Erythroblast (primary cell): ENCODE measurements at places on chromosomes 1 and 21.
A peak's percentile ranks its signal among the peaks of the same experiment; 100 is the strongest.

- no peak for DNase-seq
These were observed 91.5 kb downstream of the SIPA1L2 start for GRCh38 chr1:232538224-232538942.

DNA sequence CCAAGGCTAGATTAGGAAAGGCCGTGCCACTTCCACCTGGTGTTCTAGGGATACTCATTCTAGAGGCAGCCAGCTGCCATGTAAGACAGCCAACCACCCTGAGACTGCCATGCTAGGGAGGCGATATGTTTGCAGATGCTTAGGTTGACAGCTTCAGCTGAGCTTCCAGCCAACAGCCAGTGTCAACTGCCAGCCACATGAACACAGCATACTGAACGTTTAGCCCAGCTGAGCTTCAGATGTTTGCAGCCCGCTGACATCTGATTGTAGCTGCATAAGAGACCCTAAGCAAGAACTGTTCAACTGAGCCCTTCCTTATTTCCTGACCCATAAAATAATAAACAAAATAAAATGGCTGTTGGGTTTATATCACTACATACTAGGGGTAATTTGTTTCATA is 5.0 kb upstream of the KCNC4 start:
- no peak for DNase-seq

GRCh38 chr1:234617986-234618736 is 8.2 kb upstream of the IRF2BP2 start:
- DNase-seq, result no peak

- DNase-seq, result no peak
These were observed 20.4 kb upstream of the SRSF4 start for GRCh38 chr1:29202053-29202452.

- peak; percentile 15 for DNase-seq
These were observed 8.0 kb upstream of the COL6A1 start for GRCh38 chr21:45973475-45974072.

- no peak for DNase-seq
These were observed 183.0 kb upstream of the HOOK1 start for GRCh38 chr1:59631561-59632255.

DNA sequence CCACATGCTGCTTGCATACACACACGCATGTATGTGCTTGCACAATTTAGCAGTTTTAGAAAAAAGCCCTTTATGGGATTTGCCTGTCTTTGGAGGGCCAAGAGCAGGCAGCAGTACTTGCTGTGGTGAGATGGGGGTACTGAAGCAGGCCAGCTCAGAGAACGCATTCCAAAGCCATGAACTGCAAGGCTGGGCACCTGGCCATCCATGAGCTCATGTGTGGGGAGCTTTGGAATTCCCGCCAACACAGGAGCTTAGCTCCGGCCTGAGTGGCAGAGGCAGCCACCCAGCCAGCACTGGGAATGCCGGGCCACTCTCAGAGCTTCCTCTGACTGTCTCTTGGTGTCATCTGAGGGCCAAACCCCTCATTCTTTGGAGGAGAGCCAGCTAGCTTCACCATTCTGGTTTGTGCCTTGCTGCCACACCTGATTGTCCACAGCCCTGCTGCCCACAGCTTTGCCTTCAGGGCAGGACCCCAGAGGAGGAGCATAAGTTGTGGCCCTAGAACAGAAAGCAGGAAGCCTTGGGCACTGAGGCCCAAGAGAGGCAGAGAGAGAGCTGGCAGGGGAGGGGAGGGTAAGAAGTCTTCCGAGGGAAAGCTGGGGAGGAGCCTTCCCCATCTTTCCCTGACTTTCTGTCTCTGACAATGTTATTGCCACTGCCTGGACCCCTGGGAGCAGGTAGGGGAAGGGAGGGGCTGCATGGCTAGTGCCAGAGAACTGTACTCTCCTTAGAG is 92.1 kb upstream of the POU3F1 start:
- no peak for DNase-seq

DNA sequence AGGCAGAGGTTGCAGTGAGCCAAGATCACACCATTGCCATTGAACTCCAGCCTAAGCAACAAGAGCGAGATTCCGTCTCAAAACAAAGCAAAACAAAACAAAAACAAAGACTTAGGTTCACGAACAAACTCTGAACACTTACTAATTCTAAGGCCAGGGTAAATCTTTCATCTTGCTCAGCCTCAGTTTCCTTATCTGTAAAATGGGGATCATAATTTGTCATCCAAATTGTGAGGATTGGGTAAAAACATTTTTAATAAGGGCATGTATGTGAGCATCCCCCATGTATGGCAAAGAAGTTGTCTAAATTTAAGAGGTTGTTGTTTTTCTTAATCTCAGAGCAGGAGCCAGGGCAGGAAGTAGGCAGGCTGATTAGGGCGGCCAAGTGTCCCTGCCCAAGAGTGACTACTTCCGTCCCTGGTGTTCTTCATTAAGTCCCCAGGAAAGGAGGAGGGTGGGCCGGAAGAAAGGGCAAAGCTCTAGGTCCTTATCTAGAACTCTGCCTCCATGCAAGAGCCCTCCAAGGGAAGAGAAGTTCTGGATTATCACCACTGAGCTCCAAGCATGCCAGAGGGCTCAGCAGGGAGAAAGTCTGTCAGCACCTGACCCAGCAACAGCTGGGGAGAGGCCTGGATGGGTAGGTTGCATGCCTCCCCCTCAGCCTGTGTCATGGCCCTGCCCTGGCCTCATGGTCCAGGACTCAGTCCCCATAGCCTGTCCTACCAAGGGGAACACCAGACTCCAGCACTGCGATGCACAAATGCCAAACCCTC is 49.9 kb upstream of the CLIC4 start:
- peak; percentile 43 for DNase-seq

- DNase-seq, result no peak
These were observed 9.2 kb upstream of the PALMD start for GRCh38 chr1:99636647-99637175.

DNA sequence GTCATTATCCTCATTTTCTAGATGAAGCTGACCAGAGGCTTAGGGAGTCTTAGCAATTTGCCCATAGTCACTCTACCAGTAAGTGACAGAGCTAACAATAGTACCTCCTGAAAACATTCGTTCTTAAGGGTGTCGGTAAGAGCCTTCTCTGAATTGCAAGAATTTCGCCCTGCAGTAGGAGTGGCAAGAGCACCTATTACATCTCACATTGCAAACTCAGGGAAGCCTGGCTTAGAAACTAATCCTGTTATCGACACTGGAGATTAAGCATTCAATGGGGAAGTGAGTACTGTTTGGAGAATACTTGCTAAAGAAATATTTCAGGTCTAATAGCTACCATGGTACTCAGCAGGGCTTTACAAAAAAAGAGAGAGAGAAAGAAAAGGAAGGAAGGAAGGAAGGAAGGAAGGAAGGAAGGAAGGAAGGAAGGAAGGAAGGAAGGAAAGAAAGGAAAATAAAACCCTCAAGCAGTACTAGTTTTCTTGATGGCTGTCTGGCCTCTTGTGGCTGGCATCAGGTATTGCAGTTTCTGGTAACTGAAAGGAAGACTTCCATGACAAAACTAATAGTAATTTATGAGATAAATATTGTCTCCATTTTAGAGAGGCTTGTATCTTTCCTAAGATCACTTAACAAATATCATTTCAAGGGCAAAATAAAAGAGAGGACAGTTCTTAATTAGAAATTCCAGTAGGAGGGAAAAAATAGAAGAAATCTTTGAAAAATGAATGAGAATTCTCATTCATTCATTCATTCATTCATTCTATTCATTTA is 10.4 kb downstream of the C1orf226 start:
- DNase-seq, result peak; percentile 68

DNA sequence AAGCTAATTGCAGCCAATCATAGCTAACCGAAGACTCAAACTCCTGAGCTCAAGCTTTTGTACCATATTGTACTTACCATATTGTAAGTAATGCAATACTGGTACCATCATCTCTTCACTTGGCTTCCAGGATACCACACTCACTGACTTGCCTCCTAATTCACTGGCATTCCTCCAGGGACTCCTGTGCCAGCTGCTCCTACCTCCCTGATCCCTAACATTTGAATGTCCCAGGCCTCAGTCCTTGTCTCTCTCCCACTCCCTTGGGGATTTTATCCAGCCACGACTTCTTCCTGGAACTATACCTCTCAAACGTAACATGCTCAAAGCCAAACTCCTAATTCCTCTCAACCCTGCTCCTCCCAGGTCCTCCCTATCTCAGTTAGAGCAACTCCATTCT is 33.8 kb downstream of the USP48 start:
- DNase-seq, result no peak

GRCh38 chr1:218809625-218810024 is 364.1 kb upstream of the LYPLAL1 start:
- DNase-seq, result no peak

- DNase-seq, result no peak
These were observed 163.4 kb downstream of the DNM3 start for GRCh38 chr1:172004671-172005070.

DNA sequence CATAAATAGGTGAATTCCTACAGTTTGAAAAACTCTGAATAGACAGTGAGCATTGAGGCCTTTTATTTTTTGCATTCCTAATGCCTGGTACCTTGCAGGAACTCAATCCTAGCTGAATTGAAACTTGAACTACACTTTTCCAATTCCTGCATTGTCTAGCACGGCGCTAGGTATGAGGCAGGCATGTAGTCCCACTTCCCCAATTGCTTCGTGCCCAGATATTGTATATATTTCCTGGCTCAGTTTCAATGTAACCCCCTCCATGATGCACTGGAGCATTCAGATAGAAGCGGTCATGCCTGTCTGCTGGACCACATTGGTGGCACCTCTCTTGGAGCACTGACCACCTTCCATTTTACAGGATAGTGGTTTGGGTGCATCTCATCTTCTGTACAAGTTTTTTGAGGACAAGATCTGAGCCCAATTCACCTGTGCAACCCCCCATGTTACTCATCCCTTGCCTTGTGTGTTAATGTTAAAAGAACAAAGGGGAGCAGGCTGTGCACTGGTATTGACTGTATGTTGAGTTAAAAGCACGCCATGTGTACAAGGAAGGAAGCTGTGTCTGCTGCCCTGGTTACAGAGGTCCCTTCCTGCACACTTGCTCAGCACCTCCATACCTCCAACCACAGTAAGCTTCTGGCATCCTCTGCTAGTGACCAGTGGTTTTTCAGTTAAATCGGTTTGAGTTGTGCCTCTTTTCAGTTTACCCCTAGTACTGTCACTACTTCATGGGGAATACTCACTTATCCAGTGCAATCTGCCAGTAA is 10.0 kb upstream of the RAB7B start:
- DNase-seq, result no peak

GRCh38 chr1:8343464-8344001 is 25.6 kb downstream of the SLC45A1 start:
- no peak for DNase-seq

DNA sequence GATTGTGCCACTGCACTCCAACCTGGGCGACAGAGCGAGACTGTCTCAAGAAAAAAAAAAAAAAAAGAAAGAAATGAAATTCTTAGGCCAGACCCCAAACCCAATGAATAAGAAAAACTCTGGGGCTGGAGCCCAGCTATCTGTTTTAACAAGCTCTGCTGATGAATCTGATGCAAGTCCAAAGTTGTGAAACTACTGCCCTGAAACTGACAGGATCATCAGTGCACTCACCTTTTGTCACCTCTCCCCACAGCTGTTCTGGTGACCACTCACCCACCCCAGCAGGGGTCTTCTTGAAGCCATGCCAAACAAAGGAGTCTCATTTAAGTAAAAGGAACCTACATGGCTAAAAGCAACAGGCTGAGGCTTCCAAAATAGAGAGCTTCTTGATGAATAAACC is 8.4 kb downstream of the PABPC4 start:
- no peak for DNase-seq

DNA sequence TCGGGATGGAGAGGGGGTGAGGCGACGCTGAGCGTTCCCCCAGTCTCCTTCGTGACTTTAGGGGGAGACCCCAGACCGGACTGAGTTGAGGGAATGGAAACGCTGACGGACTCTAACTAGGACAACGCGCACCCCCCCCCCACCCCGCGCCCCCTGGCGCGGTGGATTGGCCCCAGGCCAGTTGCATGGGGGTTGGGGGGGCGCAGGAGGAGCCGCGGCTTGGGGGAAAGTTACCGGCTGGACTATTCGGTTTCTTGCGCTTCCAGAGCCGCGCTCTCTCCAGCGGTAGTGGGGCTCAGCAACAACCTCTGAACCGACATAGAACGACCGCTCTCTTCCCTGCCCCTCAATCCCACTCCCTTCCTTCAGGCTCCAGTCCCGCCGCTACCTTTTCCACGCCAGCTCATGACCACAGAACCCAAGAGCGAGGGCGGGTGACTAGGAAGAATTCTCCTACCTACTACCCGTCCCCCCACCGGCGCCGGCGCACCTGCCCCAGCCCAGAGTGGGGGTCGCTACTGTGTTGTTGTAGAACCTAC is 694 bp downstream of the ZBTB7B start:
- peak; percentile 49 for DNase-seq

DNA sequence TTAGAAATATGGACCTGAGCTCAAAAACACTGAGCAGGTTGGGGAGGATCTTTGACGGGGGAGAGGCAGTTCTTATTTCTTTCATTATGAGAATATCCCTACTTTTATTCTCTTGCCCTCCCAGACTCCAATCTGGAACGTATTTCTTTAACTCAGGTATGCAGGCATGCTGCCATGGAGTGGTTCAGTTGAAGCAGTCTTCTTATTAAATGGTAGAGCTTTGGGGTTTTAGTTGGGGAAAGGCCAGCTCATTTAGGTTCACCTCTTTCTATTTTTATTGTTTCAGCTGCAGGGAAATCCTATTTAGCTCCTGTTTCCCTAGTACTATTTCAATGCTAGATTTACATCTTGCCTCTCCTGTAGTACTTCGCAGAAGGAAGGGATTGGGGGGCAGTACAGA is 198.9 kb downstream of the TTLL7 start:
- DNase-seq, result no peak

GRCh38 chr1:89873770-89874169 is 52.9 kb downstream of the LRRC8D start:
- peak; percentile 33 for DNase-seq

DNA sequence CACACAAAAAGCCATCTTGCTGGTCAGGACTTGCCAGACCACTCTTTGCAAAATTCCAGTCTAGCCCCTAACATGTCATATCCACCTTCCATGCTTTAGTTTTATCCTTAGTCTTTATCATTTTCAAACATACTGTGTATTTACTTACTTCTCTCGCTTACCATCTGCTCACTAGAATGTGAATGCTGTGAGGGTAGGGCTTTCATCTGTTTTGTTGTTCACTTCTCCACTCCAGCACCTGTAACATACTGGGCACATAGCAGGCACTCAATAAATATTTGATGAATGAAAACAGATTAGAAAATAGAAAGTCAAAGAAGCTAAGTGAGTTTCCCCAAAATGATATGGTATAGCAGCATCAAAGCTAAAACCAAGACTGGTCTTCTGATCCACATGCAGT is 79.9 kb downstream of the OLFML2B start:
- DNase-seq, result peak; percentile 63

DNA sequence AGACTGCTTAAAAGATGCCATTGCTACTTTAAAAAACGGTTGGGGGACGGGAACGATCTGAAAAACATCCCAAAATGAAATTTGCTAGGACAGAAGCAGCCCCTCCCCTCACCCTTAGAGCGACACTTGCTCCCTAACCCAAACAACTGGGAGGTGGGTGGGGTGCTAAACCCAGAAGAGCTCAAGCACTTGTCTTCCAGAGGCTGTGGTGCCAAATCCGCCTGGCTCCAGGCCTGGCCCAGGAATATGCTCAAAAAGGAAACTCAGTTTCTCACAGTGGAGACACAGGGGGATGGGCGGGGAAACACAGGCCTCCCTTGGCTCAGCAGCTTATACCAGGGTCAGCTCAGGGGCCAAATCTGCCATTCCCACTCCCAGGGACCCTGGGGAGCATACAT is 644 bp upstream of the PBXIP1 start:
- no peak for DNase-seq
